Right lobe of liver (tissue), 6 donors: ENCODE measurements at places on chromosomes 13 and 19.
A peak's percentile ranks its signal among the peaks of the same experiment; 100 is the strongest.

GRCh38 chr13:31060655-31061054 lies 101.0 kb downstream of the HSPH1 start:
- DNase-seq = no peak

- DNase-seq = no peak
Measured at GRCh38 chr19:8811315-8812172, 20.6 kb downstream of the ZNF558 start.

DNA sequence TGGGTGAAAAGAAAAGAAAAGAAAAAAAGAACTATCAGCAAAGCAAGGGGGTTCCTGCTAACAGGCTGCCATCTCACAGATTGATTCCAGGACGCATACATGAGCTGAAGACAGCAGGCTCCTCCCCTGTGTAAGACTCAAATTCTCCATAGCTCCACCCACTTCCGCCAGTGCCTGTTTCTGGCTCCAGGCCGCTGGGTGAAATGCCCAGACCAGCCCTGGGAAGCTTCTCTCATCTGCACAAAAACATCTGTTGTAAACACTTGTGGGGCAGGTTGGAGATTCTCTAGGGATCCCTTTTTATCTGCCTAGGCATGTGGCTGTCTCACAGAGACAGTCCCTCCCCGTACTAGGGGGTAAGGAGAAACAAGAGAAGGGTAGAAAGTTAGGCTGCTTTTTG lies 1054.4 kb upstream of the SPRY2 start:
- no peak for DNase-seq

DNA sequence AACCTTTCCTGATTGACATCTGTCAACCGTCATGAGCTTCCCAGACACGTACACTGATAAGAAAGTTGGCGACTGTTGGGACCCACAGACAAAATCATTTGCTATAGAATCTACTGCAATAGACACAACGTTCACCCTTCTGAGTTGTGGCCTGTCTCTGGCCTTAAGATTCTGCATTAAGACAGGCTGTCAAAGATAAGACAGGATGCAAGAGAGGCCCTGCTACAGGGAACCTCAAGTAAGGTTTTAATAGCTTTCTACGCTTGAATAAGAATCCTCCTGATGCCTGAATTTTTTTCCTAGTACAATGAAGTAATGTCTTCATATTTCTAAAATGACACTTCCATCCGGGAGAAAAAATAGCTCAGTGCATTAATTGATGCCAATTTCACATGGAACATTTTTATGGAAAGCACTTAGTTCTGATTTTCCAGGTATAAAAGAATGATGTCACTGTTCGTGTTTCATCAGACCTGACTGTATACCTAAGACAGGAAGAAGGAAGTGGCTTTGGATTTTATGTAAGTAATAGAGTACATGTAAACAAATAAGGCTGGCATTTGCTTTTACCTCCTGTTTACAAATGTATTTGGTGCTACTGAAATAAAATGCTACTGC lies 275.2 kb upstream of the GPC6 start:
- DNase-seq = no peak

- DNase-seq = peak; percentile 19
Measured at GRCh38 chr13:36736119-36736726, 62.4 kb downstream of the SERTM1 start.

- DNase-seq = no peak
Measured at GRCh38 chr13:105541565-105541964, 993.9 kb downstream of the EFNB2 start.

- no peak for DNase-seq
Measured at GRCh38 chr13:35136585-35136984, 194.5 kb downstream of the NBEA start.

GRCh38 chr19:47699360-47699917 lies 13.8 kb upstream of the EHD2 start:
- no peak for DNase-seq

DNA sequence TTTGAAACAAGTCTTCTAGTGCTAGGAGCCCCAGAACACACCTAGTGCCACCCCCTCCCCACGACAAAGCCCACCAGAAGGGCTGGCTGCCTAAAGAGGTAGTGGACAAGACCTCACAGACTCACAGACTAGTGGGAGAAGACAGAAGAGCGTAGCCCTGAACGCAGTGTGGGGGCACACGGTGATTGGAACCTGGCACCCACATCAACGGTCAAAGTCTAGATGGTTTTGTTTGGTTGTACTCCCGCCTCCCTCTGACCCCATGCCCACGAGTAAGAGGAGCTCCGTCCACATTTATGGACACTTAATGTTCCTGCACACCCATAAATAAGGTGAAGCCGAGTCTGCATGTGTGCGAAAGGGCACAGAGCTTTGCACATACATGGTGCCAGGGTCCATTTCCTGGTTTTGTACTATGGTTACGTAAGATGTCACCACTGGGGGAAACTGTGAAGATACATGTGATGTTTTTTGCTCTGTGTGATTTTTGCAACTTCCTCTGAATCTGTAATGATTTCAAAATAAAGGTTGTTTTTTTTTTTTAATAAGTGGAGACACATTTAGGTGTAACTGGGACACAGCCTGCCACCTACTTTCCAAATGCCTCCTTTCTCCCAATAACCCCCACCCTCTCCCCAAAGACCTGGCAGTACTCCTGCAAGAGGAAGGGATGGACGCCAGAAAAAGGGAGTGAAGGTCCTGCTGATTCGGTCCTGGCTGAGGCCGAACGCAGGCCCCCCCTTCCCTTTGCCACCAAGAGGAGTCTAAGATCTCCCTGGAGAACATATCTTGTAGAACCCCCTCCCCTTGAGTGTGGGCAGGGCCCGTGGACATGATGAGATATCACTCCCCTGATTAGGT lies 72.8 kb downstream of the GNG7 start:
- DNase-seq = peak; percentile 60

DNA sequence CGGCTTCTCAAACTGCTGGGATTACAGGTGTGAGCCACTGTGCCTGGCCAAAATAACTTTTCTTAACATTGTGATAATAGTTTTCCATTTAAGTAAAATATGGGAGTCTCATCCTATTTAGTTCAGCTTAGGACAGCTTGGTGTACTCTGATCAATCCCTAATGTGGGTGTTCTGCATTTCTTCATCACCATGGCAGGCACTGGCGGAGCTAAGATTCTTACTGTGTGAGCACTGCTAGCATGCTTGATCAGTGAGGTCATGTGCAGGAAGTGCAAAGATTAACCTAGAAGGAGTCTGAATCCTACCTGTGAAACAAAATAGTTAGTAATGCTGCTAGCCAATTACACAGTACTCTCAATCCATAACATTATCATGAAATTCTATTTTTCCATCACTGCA lies 1684.2 kb upstream of the SLC10A2 start:
- no peak for DNase-seq

- DNase-seq = peak; percentile 91
Measured at GRCh38 chr13:30421093-30422053, 920 bp upstream of the UBE2L5 start.

DNA sequence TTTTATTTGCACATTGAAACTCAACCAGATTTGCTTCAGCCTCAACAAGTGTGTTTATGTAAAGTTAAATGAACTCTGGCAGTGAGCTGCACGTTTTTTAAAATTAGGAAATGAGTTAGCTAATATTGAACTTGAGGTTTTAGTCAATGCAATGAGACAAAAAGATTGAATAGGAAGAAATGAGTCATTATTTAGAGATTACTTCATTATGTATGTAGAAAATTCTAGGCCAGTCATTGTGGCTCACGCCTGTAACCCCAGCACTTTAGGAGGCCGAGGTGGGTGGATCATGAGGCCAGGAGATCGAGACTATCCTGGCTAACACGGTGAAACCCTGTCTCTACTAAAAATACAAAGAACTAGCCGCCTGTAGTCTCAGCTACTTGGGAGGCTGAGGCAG lies 22.8 kb upstream of the CD70 start:
- no peak for DNase-seq

DNA sequence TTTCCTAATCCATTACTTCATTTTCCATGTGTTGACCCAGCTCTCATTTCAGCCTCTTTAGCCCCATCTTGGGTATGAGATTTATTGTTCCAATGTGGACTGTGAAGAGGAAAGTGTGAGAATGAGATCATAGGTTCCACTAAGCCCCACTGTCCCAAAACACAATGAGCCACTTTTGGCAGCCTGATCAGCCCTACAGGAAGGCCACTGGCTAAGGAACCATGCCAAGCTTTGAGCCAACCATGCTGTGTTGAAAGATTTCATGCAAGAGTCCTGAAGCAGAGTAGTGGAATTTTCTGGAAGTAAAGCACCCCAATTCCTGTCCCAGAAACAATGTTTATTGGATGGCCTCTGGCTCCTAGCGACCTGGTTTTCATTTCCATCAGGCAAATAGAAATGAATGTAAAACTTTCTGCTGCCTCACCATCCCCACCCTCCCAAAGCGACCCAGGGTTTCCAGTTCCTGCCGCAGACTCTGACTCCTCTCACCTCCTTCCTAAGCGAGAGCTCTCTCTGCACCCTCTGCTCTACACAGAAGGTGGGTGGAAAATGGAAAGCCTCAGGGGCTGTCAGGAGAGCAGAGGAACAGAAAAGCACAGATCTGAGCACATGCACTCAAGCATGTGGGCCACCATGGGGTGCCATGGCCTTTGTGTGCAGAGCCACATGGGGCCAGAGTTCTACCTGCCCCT lies 73.1 kb downstream of the KCTD12 start:
- no peak for DNase-seq

- DNase-seq = no peak
Measured at GRCh38 chr13:33548069-33548468, 262.5 kb upstream of the STARD13 start.

- DNase-seq = peak; percentile 77
Measured at GRCh38 chr13:109767023-109767422, 19.4 kb downstream of the IRS2 start.

DNA sequence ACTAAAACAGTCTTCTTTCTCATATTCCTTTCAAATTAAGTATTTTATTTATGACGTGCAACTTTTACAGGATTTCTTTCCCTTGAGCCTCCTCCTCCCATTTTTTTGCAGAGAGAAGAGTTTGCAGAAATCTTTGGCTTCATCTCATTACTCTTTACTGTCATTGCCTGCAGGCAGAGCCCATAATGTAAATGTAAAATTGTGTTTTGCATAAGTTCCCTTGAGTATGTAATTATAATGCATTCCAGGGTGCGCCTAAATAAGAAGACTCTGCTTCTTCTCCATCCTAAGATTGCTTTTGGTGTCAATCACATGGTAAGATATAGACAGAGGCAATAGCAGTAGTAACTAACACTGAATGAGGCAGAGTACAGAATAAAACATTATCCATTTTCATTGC lies 23.0 kb downstream of the MIR17HG start:
- DNase-seq = no peak

- DNase-seq = no peak
Measured at GRCh38 chr19:47723581-47723940, 10.3 kb downstream of the EHD2 start.

- DNase-seq = no peak
Measured at GRCh38 chr19:30695171-30695875, 323.1 kb downstream of the ZNF536 start.

GRCh38 chr19:38170334-38170733 lies 53.7 kb downstream of the DPF1 start:
- DNase-seq = no peak

DNA sequence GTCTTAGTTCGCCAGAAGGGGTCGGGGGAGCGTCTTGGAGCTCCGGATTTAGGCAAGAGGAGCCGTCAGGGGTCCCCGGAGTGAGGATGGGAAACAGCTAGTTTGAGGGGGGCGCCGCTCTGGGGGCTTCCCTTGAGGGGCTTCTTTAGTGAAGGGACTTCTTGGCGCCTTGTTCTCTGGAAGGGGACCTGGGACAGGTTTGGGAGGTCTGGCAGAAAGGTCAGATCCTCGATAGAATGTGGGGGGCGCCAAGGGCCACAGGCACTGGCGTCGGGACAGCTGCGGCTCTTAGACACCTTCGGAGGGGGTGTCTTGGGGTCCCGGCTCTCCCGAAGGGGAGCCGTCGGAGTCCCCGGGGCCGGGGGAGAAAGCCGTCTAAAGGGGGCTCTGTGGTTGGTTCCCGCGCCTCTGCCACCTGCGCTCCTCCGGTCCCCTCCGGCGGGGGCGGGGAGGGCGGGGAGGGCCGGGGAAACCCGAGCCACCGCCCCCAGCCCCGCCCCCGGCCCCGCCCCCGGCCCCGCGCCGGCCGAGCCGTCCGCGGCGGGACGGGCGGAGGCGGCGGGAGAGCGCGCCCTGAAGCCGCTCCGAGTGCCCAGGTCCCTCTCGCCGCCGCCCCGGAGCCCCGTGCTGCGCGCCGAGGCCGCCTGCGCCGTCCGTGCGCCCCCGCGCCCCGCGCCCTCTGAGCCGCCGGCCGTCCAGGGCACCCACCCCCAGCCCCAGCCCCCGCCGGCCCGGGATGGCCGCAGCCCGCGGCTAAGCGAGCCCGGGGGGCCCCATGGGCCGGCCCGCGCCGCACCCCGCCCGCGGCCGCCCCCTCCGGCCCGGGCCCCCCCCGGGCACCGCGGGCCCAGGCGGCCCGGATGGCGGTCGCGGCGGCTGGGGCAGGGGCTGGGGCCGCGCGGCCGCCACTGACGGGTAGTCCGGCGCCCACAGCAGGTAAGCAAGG lies at the start of gene NRTN:
Gene NRTN, plus strand, starts transcription at position 552 of the 946 bp plus-strand sequence. CDS start 19,099 bp downstream, outside the sequence.
- DNase-seq = peak; percentile 73

DNA sequence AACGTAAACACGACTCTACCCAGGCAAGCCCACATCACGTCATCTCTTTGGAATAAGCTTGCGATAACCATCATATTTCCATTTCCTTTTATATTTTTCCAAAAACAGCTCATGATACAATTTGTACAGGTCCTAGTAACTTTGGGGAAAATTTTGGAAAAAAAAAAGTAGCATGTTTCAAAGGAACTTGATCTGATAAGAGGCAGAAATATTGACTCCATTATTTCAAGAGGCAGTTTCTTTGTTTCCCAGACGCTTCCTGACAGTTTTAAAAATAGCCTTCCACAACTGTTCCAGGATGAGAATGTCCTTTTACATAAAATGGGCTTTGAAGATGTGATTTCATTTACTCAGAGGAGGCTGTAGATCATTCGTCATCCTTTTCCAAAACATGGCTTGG lies 23.1 kb downstream of the KLF2 start:
- no peak for DNase-seq

GRCh38 chr19:16191216-16191908 lies 6.2 kb downstream of the FAM32A start:
- DNase-seq = no peak

DNA sequence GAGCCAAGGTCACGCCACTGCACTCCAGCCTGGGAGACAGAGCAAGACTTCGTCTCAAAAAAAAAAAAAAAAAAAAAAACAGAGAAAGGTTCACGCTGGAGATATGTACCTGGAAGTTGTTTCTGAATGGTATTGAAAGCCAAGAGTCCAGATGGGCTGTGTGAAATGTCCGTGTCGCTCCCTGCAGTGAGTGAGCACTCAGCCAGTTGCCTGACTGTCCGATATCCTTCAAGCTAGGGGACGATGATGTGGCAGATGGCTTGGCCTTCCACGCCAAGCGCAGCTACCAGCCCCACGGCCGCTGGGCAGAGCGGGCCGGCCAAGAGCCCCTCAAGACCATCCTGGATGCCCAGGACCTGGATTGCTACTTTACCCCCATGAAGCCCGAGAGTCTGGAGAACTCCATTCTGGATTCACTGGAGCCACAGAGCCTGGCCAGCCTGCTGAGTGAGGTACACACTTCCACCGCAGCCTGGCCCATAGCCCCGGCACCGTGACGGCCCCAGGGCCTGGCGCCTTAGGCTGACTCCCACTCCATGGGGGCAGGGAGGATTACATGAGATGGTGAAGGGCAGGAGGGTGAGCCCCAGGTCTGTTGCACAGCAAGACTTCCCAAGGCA lies 11.7 kb upstream of the OVOL3 start:
- no peak for DNase-seq
